ENCODE measurements at places on chromosomes 7 and 10. TPM values are rescaled to one million over a fixed set of nuclear protein-coding genes. Genes with fewer than 3 reads are reported as not detected.

Gene CYP3A5
- total RNA-seq: 0.86 TPM

Gene FLNC
- total RNA-seq: 0.02 TPM

DNA sequence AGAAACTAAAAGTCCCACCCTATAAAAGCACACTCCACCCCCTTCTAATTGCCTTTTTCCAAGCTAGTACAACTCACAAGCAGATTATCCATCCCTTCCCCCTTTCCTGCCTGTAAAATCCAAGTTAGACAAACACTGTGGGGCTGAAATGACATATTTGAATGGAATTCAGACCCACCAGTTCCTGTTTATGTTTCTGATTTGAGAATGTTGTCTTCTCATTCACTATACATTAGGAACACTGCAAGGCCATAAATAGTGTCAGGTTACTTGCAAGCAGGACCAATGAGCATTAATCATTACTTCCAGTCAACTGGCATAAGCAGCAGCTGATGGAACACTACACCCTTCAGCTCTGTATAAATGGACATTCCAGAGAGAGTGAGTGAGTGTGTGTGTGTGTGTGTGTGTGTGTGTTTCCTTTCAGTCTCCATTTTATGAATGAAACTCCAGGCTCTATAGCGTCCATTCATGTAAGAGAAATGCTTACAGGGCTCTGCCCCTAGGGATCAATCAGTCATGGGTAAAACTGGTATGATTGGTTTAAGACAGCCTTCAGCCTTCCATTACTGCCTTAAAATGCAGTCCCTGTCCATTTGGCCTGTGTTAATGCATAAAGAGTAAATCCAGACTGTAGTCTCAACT lies 69.3 kb downstream of the ETV1 start:
- no peak for DNase-seq

DNA sequence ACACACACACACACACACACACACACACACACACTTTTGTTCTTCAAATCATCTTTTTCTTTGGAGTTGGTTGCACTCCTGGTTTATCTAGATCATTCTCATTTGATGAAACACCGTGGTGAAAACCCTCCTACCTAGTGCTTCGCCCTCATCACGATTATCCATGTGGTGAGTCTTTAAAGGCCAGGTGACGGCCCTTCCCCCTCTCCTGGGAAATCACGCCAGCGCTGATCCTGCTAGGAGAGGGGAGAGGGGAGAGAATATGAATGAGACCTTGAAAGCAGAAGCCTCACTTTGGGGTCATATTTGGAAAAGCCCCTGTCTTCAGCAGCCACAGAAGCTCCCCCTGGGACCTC lies 103.9 kb upstream of the LRRC4 start:
- no peak for DNase-seq

DNA sequence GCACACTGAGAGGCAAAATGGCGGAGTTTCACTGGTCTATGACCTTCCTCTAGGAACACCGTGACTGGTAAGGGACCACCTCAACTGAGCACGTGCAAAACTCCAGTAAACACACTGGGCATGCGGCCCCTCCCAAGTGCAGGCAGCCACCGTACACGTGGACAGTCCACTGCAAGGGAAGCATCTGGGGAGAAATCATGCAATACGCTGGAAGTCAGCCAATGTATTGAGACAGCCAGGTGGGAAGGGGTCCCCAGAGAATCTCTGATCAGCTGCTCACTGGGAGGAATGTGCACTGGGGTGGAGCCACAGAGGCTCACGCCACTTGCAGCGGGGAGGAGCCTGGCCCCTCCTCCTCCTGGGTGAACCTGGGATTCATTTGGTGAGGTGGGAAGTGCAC lies 49.3 kb downstream of the CFAP46 start:
- no peak for DNase-seq

Measured in activated naive CD4-positive, alpha-beta T cell treated with anti-CD3 and anti-CD28 coated beads for 36 hours (primary cell).